ENCODE measurements at places on chromosomes 2 and 18. TPM values are rescaled to one million over a fixed set of nuclear protein-coding genes. Genes with fewer than 3 reads are reported as not detected.

IL37 gene
- total RNA-seq, result not detected

DIPK1C gene
- 6.4 TPM for total RNA-seq

ALPI gene
- not detected for total RNA-seq

AMER3 gene
- total RNA-seq, result not detected

CDK15 gene
- total RNA-seq, result 0.16 TPM

POLR1B gene
- 11.7 TPM for total RNA-seq

SLC9A2 gene
- total RNA-seq, result 0.25 TPM

CFAP53 gene
- 0.16 TPM for total RNA-seq

GRCh38 chr2:191369034-191369433 lies 123.8 kb downstream of the MYO1B start:
- no peak for DNase-seq

DNA sequence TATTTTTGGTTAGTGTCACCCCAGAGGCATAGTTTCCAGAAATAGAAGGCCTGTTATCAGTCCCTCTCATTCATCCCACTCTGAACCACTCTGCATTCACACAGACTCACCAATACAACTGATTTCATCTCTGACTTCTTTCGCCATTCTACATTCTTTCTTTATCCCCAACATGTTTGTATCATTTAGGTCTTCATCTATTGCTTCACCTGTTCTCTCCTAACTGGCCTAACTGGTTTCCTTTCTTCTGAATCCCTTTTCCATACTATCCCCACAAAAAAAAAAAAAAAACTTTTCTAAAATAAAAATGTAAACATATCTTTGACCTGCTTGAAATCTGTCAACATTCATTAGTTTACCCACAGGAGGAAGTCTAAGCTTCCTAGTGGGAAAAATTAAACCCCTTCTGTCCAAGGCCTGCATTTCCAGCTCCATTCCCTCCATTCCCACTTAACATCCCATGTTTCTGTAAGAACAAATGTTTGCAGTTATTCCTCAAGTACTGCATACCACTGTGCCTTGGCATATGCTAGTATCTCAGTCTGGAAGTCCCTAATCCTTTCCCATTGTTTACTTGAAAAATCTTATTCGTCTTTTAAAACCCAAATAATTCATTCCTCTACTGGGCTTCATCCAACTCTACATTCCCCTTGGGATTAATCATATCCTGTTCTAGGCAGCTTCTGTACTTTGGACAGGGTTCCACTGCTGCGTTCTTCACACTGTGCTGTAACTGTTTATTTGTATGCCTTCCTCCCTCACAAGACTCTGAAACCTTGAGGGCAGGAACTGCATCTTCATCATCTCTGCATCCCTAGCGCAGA lies 68.5 kb downstream of the FIGN start:
- no peak for DNase-seq

DNA sequence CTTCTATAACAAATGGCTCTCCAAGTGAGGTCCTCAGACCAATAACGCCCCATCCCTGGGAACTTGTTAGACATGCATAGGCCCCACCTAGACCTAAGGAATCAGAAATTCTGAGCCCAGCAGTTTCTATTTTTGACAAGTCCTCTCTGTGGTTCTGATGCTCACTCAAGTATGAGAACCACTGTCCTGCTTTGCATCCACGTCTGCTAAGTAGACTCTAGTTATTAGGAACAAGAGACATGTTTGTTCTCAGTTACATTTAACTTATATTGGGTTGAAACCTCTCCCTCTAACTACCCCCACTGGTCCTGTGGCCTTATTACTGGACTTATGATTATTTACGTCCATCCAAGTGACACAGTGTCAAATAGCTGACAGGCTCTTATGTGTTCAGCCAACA lies 70.3 kb downstream of the TMEM17 start:
- no peak for DNase-seq

- DNase-seq, result no peak
Measured at GRCh38 chr2:29013057-29013780, 32.1 kb downstream of the TOGARAM2 start.

GRCh38 chr18:48813833-48814489 lies 136.8 kb downstream of the SMAD7 start:
- DNase-seq, result peak; percentile 24

DNA sequence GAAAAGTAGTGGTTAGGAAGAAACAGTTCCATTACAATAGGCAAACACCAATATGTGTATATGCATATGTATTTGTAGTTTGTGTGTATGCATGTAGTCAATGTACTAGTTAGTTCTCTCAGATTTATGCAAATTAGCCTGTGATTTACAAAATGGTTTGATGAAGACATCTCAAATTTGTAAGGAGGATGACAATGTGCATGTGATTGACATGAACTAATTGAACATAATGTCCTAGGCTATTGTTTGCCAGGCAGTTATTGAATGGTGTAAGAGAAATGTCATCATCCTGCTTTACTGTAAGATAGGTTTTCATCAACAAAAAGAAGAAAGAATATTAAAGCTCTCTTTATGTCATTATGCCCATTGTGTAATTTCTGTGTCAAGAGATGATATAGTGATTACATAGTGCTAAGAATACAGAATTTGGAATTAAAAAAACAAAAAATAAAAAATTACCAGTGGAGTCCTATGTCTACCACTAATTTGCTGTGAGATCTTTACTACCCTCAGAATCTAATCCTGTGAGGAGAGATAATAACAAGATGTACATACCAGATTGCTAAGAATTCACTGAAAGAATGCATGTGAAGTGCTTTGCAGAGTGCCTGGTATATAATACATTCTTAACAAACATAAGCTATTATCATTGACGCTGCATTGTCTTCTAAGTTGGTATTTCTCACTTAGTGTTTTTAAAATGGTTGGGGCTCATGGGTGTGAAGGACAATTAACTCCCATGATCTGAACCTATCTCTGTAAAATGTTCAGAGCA lies 258.0 kb downstream of the CPS1 start:
- DNase-seq, result no peak

GRCh38 chr2:121558329-121558728 lies 27.6 kb downstream of the RNU4ATAC start:
- DNase-seq, result no peak

DNA sequence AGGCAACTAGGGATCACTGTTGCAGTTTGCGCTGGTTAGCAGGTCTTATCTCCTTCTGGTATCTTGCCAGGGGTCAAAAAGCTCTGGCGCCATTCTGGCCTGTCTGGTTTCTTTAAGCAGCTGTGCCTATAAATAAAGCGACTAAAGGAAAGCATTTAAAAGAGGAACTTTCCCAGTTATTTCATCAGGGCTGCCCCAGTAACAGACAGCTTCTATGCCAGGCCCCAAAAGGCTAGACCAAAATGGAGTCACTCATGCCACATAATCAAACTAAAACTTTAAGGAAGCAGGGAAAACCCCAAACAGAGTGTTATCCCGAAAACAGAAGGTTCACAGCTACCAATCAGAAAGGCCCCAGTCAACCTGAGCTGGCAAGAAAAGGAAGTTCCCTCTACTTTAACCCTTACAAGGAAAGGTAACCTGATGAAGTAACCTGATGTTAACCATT lies 41.2 kb upstream of the HNRNPA3 start:
- DNase-seq, result no peak

- DNase-seq, result no peak
Measured at GRCh38 chr2:49940626-49941025, 786.3 kb upstream of the FSHR start.

DNA sequence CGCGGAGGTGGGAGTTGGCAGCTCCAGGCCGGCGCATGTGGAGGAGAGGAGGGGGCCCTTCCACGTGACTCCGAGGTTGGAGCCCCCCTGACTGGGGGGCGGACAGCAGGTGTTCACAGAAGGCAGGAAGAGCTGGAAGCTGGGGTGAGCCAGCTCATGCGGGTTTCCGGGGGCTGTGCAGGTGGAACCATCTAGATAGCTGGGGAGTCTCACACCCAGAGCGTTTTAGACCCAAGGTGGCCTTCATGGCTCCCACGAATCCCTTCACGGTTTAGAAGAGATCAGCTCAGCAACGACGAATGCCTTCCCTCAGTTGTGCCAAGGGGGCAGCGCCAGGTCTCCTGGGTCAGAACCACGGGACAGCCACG lies 740.5 kb upstream of the SALL3 start:
- DNase-seq, result no peak

DNA sequence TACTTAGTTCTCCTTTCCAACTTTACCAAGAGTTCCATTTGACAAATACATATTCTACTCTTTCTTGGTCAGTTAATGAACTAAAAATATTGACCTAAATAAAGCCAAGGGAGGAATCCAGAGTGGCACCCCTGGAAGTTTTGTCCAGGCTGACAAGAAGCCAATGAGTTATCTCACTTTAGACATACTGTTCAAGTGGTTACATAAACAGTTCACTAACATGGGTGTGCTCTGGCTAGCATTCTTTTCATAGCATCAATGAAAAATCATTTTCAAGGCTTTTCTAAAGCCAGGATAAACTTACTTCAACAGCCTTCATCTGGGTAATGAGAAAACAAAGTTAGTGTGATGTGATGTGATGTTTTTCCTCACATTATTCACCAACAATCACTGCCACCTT lies 649.4 kb downstream of the TDRD15 start:
- no peak for DNase-seq

Data from left ventricle myocardium inferior (tissue), 1 donor.